ENCODE measurements at places on chromosomes 5 and 9.

GRCh38 chr9:107488375-107489143 lies 1.0 kb downstream of the KLF4 start:
- no peak for DNase-seq

DNA sequence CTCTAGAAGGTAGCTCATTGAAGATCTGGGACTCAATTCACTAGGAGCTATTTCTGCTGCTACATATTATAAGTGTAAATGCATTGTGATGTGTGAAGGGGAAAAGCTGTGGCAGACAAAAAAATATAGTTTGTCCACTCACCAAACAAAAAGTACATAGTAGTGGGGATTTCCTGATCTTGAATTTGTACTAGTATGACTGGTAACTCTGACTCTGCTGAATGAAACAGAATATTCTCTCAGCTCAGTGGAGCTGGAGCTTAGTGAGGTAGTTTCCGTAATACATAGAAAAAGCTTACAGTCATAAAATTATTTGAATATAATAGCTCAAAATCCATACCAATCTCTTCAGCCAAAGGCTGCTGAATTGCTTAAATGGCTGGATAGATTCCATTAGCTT lies 455.6 kb upstream of the CD180 start:
- DNase-seq: no peak

DNA sequence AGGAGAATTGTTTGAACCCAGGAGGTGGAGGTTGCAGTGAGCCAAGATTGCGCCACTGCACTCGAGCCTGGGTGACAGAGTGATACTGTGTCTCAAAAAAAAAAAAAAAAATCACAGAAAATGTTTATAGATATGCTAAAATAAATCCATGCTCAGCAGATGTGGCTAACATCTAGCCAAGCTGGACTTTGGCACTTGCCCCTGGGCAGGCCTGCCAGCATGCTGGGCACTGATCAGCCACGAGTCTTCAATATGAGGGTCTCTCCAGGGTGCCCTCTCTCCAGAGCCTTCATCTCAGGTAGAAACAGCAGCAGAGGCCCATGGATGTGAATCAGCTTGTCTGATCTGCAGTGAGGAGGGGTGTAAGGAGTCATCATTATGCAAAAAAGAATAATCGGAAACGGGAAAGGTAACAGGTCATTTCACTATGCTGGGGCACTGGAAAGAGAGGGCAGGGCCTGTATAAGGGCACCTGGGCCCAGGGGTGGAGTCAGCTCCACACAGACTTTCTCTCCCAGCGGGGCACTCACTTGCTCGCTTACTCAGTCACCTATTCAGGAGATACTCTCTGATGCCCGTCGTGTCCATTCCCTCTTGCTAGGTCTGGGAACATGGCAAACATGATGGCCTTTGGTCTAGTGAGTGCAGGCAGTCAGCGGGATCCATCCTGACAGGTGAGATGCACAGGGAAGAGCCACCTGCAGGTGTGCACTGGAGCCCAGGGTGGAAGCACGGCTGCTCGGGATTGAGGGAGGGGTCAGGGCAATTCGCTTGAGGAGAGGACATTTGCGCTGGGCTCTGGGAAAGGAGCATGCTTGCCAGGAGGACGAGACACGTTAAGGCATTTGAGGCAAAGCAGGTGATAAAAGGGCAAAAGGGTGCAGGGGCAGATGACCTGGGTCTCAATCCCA lies 17.1 kb downstream of the RNF44 start:
- DNase-seq: no peak

DNA sequence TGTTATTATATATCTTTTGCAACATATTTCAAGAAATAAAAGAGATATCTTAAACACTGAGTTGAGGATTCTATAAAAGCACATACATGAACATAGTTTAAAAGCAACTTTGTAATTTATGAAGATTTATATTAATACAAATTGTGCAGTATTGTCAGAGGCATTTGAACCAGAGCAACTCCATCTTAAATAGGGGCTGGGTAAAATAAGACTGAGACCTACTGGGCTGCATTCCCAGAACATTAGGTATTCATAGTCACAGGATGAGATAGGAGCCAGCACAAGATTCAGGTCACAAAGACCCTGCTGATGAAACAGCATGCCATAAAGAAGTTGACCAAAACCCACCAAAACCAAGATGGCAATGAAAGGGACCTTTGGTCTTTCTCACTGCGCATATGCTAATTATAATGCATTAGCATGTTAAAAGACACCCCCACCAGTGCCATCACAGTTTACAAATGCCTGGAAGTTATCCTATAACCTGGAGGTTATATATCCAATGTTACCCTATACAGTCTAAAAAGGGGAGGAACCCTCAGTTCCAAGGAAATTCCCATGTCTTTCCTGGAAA lies 320.2 kb downstream of the FAM170A start:
- no peak for DNase-seq

GRCh38 chr5:64505769-64506566 lies at the start of gene RGS7BP:
Gene RGS7BP (plus strand): TSS chr5:64506015. CDS start chr5:64506625, 610 bp downstream.
- DNase-seq: peak; percentile 16

- no peak for DNase-seq
Observed at GRCh38 chr5:74507370-74508005, 133.0 kb downstream of the ENC1 start.

GRCh38 chr5:110869927-110870326 lies 131.1 kb downstream of the SLC25A46 start:
- no peak for DNase-seq

DNA sequence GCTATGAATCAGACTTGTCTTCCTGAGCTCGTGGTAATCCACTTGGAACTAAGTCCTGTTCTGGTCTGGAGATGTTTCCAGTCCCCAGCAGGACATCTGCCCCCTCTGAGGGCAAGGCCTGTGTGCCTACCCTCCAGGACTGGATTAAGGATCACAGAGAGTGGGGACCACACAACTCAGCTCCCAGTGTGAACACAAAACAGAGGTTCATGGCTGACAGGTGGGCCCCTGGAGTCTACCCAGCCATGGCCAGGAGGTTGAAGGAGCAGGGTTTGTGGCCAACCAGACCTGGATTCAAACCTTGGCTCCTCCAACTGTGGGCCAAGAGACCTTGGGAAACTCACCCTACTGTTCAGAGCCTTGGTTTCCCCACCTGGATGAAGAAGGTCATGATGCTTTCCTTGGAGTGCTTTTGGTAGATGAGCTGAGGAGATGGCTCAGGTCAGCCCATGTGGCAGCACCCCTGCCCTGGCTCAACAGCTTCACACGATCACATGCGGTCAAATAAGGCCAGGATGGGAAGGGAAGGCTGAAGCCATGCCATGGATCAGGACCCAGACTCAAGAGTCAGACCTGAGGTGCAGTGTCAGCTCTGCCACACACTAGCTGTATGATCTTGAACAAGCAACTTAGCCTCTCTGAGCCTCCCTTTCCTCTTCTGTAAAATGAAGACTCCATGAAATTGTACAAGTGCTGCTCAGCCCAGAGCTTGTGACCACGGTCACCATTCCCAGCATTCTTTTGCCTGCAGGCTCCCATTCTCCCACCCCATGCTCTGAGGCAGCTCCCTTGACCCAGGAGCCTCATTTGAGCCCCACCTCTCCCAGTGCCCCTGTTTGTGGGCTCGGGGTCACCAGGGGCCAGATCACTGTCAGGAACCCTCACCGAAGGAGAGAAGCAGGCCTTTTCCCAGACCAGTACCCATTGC lies 27.3 kb upstream of the ANGPTL2 start:
- no peak for DNase-seq

- DNase-seq: no peak
Observed at GRCh38 chr9:75529463-75529862, 361.0 kb upstream of the PCSK5 start.

DNA sequence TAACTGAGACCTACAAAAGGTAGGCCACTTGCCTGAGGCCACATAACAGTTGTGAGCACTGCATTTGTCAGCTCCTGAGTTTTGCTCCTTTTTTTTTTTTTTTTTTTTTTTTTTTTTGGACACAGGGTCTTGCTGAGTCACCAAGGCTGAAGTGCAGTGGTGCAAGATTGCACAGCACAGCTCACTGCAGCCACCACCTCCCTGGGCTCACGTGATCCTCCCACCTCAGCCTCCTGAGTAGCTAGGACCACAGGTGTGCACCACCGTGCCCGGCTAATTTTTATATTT lies 37.1 kb downstream of the LAMC3 start:
- no peak for DNase-seq

- no peak for DNase-seq
Observed at GRCh38 chr9:101527066-101527465, 6.6 kb upstream of the RNF20 start.

GRCh38 chr9:118414676-118415075 lies 710.5 kb downstream of the TLR4 start:
- DNase-seq: no peak

DNA sequence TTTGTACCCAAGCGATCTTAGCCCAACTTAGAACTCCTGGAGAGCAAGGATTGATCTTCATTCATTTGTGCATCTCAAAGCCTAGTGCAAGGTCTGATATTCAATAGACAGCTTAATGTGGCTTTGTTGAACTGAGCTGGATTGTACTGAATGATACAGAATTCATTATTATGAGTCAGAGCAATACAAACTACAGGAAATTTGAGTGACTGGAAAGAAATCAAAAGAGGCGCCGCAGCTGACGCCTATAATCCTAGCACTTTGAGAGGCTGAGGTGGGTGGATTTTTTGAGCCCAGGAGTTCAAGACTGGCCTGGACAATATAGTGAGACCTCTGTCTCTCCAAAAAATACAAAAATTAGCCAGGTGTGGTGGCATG lies 58.6 kb downstream of the ENC1 start:
- DNase-seq: no peak

DNA sequence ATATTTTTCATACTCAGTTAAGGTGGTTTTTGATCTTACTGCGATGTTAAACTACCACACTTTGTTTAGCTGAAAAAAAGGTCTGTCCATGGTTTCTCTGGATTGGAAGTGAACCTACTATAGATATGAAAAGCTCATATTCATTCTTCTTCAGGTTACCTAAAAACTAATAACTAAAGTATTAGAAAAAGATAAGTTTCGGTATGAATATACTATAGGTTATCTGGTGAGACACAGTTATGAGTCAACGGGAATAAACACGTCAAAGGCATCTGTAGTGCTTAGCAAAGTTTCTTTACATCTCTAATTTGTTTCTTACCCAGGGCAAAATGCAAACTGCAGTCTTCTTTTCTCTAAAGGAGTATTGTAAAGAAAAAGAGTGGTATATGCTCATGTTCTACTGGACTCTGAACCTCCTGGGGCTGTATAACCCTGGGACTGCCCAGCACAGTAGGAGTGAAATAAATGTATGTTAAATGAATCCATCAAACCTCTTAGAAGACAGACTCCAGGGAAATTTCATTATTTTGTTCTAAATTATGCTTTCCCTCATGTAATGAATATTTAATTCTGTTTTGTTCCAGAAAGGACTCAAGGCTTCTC lies 521.9 kb downstream of the PDE4D start:
- DNase-seq: no peak

DNA sequence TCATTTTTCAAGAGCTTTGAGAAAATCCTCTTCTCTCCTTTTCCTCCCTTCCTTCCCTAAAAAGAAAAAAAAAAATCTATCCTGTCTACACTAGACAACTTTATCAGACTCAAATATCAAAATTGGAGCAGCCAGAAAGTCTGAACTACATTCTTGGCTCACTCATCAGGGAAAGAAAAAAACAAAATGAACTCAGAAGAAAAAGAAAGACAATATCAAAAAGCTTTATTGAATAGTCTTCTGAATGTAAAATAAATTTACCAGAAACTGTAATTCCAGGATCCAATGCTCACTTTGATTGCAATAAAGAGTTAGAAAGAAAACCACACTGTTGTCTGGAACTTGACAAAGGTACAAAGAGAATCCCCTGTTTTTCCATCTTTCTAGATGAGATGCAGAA lies 507.2 kb upstream of the MPDZ start:
- no peak for DNase-seq

DNA sequence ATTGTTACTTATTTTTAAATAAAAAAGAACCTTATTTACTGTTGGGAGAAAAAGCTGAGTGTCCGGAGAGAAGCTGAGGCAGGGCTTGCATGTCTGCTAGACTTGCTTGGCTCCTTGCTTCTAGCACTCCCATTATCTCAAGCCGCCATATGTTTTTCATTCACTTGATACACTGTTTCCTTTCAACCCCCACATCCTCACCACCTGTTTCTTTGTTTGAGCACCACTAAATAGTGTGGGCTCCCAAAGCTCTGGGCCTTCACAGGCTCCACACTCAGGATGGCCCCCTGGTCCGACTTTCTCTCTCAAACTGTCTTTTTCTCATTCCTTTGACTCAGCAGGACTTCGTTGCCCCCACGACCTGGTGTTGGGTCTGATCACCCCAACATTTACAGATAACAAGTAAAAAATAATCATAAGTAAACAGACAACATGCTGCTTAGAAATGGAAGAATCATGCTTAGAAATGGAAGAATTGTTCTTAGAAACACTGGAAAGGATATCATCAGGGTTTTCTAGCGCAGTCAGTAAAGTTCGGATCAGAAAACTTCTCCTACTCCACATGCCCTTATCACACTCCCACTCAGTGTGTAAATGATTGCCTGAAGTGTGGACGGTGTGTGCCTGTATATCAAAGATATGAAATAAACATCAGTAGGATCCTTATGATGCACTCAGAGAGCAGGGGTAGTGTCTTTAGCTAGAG lies 58.5 kb downstream of the APTX start:
- no peak for DNase-seq

DNA sequence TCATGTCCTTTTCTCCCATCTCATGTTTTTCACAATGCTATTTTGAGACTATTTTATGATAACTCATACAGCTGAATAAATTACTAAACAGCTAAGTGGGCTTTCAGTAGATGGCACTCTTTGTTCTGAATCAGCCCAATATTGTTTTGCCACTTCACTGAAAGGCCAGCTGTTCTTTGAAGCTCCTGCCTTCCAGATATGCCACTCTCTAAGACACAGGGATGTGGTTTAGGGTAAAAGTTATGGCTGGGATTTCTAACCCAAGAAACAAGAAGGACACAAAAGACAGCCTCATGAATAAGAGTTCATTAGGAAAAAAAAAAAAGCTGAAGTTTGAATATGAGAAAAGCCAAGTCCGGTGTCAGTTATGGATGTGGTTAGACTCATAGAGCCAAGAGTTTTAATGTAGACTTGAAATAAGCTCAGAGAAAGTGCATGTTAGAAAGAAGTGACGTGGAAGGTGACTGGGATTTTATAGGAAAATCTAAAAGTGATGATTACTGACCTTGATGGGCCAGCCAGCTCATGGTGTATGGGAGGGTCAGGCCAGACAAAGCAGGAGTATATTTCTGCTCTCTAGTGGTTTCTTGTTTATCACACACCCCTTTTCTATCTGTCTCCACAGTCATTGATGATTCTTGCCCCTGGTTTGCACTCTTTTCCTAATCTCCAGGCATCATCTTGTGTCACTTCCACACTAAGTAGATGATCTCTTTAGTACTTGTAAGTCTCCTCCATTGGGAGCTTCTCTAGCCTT lies 488.5 kb downstream of the NR2F1-AS1 start:
- DNase-seq: no peak

GRCh38 chr5:60903356-60903755 lies 41.5 kb downstream of the ERCC8 start:
- no peak for DNase-seq

DNA sequence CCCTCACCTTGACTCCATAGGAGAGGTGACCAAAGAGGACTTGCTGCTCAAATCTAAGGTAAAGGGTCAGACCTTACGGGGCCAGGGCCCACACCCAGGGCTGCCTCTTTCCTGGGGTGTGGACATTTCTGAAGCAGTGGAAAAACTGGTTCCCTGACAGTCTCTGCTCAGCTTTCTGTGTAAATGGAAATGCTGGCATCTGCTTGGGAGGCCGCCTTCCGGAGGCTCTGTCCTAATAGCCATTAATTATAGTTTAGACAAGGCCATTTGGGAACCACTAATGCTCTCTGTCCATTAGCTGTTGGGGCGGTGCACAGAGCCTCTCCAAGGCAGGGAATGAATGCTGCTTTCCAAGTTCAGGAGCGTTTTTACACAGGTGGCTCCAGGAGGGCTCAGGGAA lies 17.3 kb downstream of the USP20 start:
- no peak for DNase-seq
